Mucosa of gallbladder (tissue), 1 donor: ENCODE measurements at places on chromosomes 5 and 9. TPM values are rescaled to one million over a fixed set of nuclear protein-coding genes. Genes with fewer than 3 reads are reported as not detected.

DNA sequence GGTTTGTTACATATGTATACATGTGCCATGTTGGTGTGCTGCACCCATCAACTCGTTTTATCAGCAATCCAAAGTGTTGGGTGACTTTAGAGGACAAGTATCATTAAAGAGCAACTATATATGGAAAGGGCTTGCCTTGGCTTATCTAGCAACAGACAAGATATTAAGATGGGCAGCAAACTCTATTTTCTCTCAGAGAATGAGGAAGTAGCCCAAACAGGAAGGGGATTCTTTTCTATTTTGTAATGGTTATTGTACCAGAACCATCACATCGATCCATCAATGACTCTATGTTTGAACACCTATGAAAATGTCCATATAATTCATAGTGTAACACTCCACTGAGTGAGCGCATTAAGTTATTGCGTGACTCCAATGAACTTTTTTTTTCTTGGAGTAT, 260.1 kb upstream of the SLC24A2 start:
- DNase-seq, result no peak

GRCh38 chr9:86577420-86578333, 223.5 kb upstream of the TUT7 start:
- DNase-seq, result no peak

The AMBP gene
- total RNA-seq, result 1,366 TPM

DNA sequence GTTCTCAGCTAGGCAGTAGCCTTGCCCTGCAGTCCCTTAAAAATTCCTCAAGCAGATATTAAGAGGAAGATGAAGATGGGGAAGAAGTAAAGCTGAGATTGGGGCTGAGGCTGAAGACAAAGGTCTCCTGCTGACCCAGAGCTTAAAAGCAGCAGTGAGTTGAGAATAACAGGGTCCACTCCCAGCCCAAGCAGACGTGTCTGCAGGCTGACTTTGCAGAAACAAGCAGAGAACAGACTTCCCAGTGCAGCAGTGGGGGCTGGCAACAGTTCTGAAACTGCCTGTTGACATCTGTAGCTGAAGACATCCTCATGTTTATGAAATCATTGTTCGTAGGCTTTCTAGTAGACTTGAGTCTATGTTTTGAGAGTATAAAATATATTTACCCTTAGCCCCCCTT, 1.1 kb downstream of the CTXN3 start:
- DNase-seq, result peak; percentile 34

GRCh38 chr9:2229109-2229721, 214.1 kb downstream of the SMARCA2 start:
- no peak for DNase-seq
